Keratinocyte (primary cell): ENCODE measurements at places on chromosomes 16 and 17. TPM values are rescaled to one million over a fixed set of nuclear protein-coding genes. Genes with fewer than 3 reads are reported as not detected.

- no peaks in the 10 kb centered on the region for H3K36me3 ChIP-seq
- no peaks in the 10 kb centered on the region for H3K4me1 ChIP-seq
- no peaks in the 10 kb centered on the region for H3K27me3 ChIP-seq
- H3K4me3 ChIP-seq: no peak overlapping the region
- no peak for DNase-seq
Observed at GRCh38 chr17:5210091-5210490, 18.4 kb upstream of the ZNF594 start.

DNA sequence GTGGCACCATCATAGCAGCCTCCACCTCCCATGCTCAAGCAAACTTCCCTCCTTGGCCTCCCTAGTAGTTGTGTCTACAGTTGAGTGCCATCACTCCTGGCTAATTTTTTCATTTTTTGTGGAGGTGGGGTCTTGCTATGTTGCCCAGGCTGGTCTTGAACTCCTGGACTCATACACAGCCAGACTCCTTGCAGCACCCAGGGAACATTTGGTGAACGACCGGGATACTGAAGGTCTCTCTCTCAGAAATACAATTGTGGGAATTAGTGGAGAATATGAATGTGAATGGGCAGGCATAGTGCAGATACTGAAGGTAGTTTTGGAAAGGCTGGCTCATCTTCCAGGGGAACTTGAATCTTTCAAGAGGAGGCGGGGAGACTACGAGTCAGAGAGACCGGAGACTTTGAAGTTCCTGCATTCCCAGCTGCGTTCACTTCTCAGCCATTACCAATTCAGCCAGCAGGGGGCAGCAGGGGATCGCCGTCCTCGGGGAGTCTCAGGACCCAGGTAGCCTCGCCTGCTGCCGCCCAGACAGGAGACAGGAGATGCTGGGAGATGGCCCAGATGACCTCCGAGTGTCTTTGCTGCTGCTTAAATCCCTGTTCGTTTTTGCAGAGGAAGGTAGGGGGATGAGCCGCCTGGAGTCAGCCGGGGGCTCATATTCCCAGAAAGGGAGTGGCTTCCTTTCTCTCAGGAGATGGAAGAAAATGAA is 68.6 kb downstream of the HAPSTR1 start:
- H3K27ac ChIP-seq: no peak overlapping the region
- no peak overlapping the region for H3K4me3 ChIP-seq
- H3K36me3 ChIP-seq: no peaks in the 10 kb centered on the region
- no peaks in the 10 kb centered on the region for H3K27me3 ChIP-seq
- peak; percentile 19 for DNase-seq
- no peaks in the 10 kb centered on the region for H3K4me1 ChIP-seq

- DNase-seq: no peak
- H3K4me3 ChIP-seq: no peak overlapping the region
- peaks cover 12% of the 10 kb centered on the region for H3K36me3 ChIP-seq
- no peak overlapping the region for H3K27ac ChIP-seq
Observed at GRCh38 chr17:82121660-82122629, 23.9 kb upstream of the FASN start.

SLFN14 gene
- not detected in 3 replicates for polyA plus RNA-seq

- no peak overlapping the region for H3K27ac ChIP-seq
- no peak for DNase-seq
- peaks cover 23% of the 10 kb centered on the region for H3K27me3 ChIP-seq
- H3K36me3 ChIP-seq: no peaks in the 10 kb centered on the region
- H3K4me3 ChIP-seq: no peak overlapping the region
Observed at GRCh38 chr17:81135505-81136278, 29.6 kb upstream of the PVALEF start.

SRCIN1 gene
- polyA plus RNA-seq: 0.31 to 0.41 TPM (median 0.37 TPM) in 3 replicates

CD79B gene
- 0.07 to 0.24 TPM (median 0.08 TPM) in 3 replicates for polyA plus RNA-seq

- H3K4me1 ChIP-seq: no peaks in the 10 kb centered on the region
- H3K27me3 ChIP-seq: no peaks in the 10 kb centered on the region
- no peak overlapping the region for H3K27ac ChIP-seq
- H3K36me3 ChIP-seq: no peaks in the 10 kb centered on the region
- no peak for DNase-seq
Observed at GRCh38 chr17:61285526-61286320, 113.9 kb upstream of the TBX2 start.

GRCh38 chr17:80456465-80457235 is 19.8 kb downstream of the NPTX1 start:
- peaks cover 9% of the 10 kb centered on the region for H3K27me3 ChIP-seq
- no peak overlapping the region for H3K4me3 ChIP-seq
- no peaks in the 10 kb centered on the region for H3K36me3 ChIP-seq
- H3K4me1 ChIP-seq: peaks cover 24% of the 10 kb centered on the region
- no peak for DNase-seq

DNA sequence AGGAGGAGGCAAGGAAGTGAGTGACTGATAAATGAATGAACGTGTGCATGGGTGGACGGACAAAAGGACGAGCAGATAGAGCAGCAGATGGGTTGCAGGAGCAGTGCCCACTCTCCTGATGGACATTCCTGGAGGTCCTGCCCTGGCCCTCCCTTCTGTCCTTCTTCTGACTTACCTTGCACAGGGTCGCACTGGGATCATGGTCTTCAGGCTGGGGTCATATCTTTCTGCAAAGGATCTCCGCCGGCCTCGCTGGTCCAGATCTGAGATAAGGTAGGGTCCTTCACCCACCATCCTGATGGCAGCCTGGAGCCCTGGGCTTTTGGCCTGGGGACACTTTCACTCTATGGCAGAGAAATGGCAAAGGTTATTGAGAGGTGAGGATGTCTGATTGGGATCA is 9.7 kb downstream of the ABCC12 start:
- H3K27ac ChIP-seq: no peak overlapping the region
- no peak for DNase-seq
- H3K27me3 ChIP-seq: no peaks in the 10 kb centered on the region
- no peaks in the 10 kb centered on the region for H3K36me3 ChIP-seq

DNA sequence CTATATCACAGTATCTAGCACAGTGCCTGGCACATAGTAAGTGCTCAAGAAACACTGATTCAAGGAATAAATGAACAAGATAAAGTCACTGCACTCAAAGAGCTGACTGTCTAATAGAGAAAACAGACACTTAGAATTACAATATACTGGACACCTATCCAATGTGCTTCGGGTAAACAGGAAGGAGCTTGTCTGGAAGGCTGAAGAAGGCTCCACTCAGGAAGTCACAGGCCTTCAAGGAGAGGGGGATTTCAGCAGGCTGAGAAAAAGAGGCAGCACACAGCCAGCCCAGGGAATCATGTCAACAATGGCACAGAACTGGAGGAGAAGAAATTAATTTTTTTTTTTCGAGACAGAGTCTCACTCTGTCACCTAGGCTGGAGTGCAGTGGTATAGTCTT is 9.7 kb upstream of the IL4R start:
- H3K36me3 ChIP-seq: no peaks in the 10 kb centered on the region
- no peaks in the 10 kb centered on the region for H3K27me3 ChIP-seq
- no peak overlapping the region for H3K27ac ChIP-seq
- H3K4me1 ChIP-seq: no peaks in the 10 kb centered on the region
- H3K4me3 ChIP-seq: no peak overlapping the region

DNA sequence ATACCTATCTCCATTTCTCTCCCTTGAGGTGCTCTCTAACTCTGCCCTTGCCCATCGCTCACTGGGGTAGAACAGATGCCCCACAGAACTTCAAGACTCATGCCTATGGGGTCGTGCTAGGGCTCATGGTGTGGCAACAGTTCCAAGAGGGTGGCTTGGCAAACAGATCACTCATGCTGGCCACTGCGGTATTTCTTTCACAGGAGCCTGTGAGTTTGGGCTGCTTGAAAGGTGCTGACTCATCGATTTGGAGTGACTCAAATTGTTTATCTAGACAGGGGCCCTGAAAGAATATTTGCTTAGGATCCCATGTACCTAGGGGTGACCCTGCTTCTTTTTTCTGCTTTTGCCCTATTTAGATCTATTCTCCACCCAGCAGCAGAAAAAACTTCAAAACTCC is 69.9 kb downstream of the IRX5 start:
- H3K36me3 ChIP-seq: no peaks in the 10 kb centered on the region
- H3K27ac ChIP-seq: no peak overlapping the region
- no peaks in the 10 kb centered on the region for H3K4me1 ChIP-seq
- H3K27me3 ChIP-seq: peaks cover 12% of the 10 kb centered on the region
- no peak for DNase-seq
- H3K4me3 ChIP-seq: no peak overlapping the region

KRTAP4-3 gene
- polyA plus RNA-seq: not detected in 3 replicates

GRCh38 chr17:58632324-58633314 is 59.2 kb downstream of the TEX14 start:
- peaks cover 6% of the 10 kb centered on the region for H3K4me1 ChIP-seq
- no peak for DNase-seq
- H3K4me3 ChIP-seq: peak overlapping the region; percentile 33
- H3K36me3 ChIP-seq: no peaks in the 10 kb centered on the region
- H3K27ac ChIP-seq: peak overlapping the region; percentile 97

GRCh38 chr17:80701730-80702129 is 157.1 kb downstream of the RPTOR start:
- DNase-seq: no peak
- no peak overlapping the region for H3K4me3 ChIP-seq
- H3K27me3 ChIP-seq: no peaks in the 10 kb centered on the region
- no peak overlapping the region for H3K27ac ChIP-seq
- H3K4me1 ChIP-seq: no peaks in the 10 kb centered on the region

PRDM7 gene
- not detected in 3 replicates for polyA plus RNA-seq

DNA sequence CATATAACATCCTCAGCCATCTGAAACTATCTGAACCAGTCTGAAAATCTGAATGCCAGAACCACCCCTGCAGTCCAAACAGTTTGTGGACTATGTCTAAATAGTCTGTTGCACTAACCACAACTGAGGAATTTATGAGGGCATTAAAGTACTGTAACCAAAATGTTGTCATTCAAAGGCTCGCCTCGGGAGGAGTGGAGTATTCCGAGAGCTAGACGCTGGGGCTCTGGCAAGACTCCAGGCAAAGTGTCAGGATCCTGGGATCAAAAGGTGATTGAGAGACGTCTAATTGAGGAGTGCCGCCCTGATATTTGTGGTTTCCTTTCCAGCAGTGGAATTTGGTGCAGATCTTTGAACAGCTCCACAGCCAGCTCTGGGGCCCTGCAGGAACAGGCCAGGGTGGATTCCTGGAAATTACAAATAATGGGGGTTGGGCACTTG is 142.9 kb upstream of the MYOCD start:
- H3K27me3 ChIP-seq: no peaks in the 10 kb centered on the region
- no peak overlapping the region for H3K27ac ChIP-seq
- no peaks in the 10 kb centered on the region for H3K36me3 ChIP-seq
- peak; percentile 25 for DNase-seq
- no peak overlapping the region for H3K4me3 ChIP-seq

GRCh38 chr16:52055381-52055780 is 491.6 kb downstream of the TOX3 start:
- no peaks in the 10 kb centered on the region for H3K4me1 ChIP-seq
- no peak overlapping the region for H3K4me3 ChIP-seq
- no peaks in the 10 kb centered on the region for H3K36me3 ChIP-seq

GRCh38 chr16:72444696-72445095 is 272.7 kb upstream of the PMFBP1 start:
- H3K36me3 ChIP-seq: no peaks in the 10 kb centered on the region
- no peaks in the 10 kb centered on the region for H3K27me3 ChIP-seq
- H3K4me1 ChIP-seq: no peaks in the 10 kb centered on the region
- no peak overlapping the region for H3K27ac ChIP-seq

DNA sequence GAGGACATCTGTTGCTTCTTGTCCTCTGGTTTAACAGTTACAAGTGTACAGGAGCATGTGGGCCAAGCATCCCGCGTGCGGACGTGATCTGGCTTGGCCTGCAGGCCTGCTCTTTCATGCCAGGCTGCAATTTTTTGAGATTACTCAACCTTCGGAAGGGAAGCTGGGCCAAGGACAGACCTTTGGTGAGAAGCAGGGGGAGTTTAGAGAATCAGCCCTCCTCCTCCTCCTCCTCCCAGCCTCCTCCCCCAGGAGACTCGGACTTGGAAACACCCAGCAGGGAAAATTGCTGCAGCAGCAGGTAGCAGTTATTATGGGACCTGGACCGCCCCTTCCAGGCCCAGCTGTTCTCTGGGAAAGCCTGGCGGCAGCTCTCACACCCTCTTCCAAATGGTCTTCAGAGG is 5.1 kb upstream of the KLHL36 start:
- H3K4me1 ChIP-seq: peaks cover 39% of the 10 kb centered on the region
- H3K4me3 ChIP-seq: peak overlapping the region; percentile 27
- DNase-seq: peak; percentile 83
- H3K27me3 ChIP-seq: no peaks in the 10 kb centered on the region
- no peaks in the 10 kb centered on the region for H3K36me3 ChIP-seq

ASB16 gene
- not detected in 3 replicates for polyA plus RNA-seq

DNA sequence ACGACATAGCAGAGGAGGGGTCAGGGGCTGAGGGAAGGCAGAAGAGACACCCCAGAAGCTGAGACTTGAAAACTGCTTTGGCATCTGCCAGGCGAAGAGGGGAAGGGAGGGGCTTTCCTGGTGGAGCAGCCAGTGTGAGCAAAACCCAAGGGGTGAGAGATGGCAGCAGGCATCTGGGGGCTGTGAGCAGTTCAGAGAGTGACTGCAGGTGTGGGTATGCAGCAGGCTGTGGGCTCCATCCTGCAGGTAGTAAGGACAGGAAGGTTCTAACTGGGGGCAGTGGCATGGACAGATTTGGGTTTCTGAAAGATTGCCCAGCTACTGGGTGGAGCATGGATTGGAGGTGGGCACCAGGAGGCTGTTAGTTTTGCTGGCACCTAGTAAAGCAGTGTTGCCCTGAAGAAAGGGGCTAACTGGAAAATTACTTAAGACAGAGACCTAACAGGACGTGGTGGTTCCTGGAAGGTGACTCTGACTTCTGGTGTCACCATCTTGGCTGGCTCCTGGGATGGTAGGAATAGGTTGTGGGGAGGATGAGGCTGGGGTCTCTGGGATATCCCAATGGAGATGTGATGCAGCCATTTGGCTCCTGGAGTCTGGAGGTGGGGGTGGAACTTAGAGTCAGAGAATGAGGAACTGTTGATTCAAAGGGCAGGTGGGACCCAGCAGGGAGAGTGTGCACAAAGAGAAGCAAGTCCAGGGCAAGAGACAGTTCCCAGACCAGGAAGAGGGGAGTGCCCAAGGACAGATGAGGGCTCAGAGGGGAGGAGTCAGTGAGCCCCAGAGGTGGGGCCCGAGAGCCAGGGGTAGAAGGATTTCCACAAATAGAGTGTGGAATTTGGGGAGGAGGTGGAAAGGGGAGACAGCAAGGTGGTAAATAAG is 11.2 kb downstream of the BCL7C start:
- no peak overlapping the region for H3K27ac ChIP-seq
- DNase-seq: no peak
- H3K4me3 ChIP-seq: no peak overlapping the region
- H3K36me3 ChIP-seq: no peaks in the 10 kb centered on the region
